ENCODE measurements at places on chromosomes 5 and 9.
A peak's percentile ranks its signal among the peaks of the same experiment; 100 is the strongest.

GRCh38 chr5:38790891-38791290 is 54.9 kb upstream of the OSMR start:
- no peak for DNase-seq

DNA sequence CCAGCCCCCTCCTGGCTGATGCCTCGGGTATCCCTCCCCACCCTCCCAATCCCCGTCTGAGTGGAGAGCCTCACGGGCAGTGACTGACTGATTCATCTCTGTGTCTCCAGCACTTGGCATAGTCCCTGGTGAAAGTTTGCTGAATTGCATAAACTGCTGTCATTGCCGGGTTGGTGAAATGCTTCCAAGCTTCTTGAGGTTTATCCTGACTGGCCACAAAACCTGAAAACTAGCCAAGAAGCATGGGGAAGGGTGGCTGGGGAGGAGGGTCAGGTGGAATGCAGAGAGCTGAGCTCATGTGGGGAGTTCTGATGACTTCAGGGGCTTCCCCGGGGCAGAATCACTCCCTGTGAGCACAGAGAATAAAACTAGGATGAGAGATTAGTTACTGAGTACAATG is 56.9 kb upstream of the GGTA1 start:
- peak; percentile 67 for DNase-seq

DNA sequence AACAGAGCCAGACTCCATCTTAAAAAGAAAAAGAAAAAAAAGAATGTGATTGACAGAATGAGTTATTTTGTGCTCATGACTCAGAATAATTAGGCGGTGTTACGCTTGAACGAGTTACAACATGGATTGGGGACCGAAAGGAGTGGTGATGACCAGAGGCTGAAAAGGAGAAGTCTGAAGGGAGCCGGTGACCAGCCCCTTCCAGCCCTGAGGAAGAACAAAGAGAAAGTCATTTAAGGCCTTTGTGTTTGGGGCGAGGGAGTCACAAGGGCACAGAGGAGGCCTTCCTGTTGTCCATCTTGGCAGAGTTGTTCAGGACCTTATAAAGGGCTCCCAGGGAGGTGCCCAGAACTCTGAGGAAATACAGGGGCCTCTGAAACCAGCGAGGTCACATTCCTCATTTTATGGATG is 131.6 kb downstream of the GOLPH3 start:
- no peak for DNase-seq

GRCh38 chr5:39906146-39906545 is 481.4 kb upstream of the DAB2 start:
- no peak for DNase-seq

DNA sequence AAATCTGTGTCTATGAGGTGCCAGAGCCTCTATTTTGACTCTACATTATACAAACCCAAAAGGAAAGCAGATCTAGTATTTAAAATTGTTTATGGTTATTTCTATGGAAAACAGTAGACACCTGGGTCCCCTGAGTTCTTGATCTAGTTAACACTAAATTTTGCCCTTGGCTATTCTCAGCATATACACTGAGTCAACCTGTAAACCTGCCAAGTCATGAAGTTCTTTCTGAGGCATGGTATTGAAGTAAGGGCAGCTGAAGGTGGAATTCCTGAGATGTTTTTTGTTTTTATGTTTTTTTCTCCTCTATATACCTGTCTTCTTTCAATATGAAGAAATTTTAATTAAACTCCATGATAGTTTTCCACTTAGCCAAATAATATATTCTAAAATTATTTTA is 120.2 kb downstream of the PDE4D start:
- DNase-seq = no peak

GRCh38 chr5:116539222-116539621 is 35.4 kb downstream of the SEMA6A start:
- no peak for DNase-seq

DNA sequence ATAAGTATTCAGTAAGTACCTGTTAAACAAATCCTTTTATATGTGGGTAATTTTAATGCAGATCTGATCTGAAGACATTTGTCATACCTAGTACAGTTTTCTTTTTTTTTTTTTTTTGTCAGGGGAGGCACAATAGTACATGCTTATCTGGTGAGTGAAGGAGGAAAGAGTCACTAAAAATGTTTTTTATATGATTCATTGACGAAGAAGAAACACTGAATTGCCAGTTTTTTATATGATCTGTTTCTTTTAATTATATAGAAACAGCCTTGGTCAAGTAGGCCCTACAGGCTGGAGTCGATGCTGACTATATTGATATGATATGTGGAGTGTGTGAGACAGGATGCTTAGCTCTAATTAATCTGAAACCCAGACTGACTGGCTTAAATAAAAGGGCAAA is 315.2 kb downstream of the PSAT1 start:
- no peak for DNase-seq

DNA sequence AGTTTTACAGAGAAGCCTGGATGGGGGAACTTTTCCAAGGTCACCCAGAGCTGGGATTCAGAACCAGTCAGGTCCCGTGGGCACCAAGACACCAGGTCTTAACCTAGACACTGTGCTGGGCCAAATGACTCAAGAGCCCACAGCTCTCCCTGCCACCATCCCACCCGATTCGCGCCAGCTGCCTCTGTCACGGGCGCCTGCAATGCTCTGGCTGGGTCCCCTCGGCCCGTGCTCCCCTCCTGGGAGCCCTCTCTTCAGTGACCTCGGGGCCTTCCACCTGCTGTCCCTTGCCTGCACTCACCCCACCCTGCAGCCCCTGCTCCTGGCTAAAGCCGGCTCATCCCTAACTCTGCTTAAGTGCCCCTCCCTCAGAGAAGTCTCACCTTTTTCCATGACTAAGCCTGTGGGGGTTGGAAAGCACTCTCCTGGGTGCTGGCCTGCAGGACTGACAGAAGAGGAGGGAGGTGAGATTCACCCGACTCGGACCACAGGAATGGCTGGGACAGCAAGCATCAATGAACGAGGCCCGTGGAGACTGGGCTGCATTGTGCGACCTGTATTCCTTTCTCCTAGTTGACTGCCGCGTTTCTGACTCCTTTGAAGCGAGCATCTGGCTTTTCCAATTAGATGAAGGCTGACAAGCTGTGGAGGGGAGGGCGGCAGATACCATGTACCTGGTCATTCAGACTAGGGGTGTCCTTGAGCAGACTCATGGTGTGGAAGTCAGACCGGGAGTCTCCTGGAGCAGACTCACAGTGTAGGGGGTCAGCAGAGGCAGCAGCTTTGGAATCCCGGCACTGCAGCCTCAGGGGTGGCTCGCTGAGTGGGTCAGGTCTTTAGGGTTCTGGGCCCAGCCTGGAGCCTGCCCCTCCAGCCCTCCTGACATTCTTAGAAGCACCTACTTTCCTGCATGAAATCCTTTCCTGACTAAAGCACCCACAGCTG is 5.8 kb upstream of the IL4 start:
- no peak for DNase-seq

- no peak for DNase-seq
Observed at GRCh38 chr9:126413391-126414068, 86.9 kb downstream of the MVB12B start.

DNA sequence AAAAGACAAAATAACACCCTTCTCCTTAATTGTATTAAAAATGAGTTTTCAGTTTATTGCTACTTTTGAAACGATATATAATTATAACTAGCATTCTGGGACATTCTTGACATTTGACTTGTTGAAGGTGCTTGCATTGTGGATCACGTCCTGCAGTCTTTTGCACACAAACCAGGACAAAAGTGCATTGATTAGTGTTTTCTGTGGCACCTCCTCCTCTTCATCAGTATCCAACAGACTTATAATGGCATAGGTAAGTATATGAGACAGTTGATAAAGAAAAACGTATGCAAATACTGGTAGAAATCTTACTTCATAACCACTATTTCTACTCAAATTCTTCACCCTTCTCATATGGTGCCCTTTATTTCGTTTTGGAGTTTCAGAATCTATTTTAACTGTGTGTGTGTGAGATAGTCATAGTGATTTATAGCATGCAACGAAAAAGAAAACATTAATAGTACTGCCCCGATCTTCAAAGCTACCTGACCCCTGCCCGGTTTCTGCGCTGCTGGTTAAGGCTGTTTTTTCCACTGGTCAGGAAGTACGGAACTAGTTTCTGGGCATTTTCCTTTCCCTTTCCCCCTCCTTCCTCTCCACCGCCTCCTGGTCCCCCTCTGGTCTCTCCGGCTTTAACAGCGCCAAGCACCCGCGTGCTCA is 639 bp upstream of the RASA1 start:
- no peak for DNase-seq

- DNase-seq = no peak
Observed at GRCh38 chr9:133807037-133807436, 68.9 kb upstream of the SARDH start.

GRCh38 chr5:157611571-157612476 is 36.2 kb upstream of the ADAM19 start:
- no peak for DNase-seq

DNA sequence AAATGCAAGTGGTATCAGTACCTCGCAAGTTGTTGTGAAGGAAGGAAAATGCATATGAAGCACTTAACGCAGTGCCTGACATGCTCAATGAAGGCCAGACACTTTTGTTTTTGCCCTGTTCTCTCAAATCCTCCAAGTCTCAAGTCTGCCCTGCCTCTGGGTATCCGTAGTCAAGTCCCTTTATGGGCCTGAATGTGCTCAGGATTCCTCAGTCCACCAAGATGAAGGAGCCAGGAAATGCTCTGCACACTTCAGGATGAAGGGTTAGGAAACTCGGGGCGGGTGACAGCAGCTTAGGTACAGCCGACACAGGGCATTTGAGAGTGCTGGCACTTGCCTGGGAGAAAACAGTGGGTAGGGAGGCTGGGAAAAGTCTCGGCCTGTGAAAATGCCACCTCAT is 1.4 kb downstream of the ECSCR start:
- no peak for DNase-seq

DNA sequence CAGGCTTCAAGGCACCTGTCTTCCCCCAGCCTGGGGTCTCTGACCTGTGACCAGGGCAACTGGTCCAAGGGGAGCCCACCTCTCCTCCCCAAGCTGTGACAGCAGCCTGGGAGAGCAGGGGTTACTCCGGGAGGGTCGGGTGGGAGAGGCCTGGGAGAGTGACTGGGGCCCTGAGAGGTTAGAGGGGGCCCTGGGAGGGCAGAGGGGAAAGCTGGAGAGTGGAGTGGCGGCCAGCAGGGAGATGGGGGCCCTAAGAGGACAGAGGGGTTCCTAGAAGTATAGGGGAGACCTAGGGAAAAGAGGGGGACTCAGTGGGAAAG is 302 bp downstream of the LCN9 start:
- no peak for DNase-seq

DNA sequence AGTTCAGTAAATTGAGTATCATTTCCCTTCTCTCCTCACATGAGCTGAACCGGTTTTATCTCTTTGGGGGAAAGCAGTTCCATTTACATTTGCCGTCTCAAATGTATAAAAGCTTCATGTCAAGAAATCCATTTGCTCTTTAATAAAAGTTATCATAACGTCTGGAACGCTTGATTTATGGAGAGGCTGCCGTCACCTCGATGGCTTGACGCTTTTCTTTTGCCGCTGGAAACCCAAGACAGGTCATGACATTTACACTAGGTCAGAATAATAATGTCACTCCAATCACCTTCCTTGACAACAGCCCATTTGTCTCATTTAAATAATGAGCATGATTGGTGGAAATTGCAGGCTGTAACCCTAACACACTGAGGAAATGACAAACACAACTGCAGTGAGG is 443.4 kb downstream of the IRX1 start:
- no peak for DNase-seq

DNA sequence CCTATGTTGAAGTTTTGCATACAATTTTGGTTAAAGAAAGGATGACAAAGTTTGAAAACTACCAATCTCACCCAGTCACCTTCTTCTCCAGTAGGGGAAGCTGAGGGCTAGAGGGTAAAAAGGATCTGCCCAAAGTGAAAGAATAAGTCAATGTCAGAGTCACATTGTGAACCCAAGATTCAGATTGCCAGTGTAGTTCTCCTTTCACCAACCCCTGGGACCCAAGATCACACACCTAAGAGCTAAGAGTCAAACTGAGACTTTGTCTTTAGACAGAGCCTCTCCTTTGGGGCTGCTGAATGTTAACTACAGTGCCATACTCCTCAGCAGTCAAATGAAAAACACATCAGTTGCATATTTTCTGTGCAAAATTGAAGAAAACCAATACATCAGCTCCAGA is 210.6 kb downstream of the ATP10B start:
- no peak for DNase-seq

DNA sequence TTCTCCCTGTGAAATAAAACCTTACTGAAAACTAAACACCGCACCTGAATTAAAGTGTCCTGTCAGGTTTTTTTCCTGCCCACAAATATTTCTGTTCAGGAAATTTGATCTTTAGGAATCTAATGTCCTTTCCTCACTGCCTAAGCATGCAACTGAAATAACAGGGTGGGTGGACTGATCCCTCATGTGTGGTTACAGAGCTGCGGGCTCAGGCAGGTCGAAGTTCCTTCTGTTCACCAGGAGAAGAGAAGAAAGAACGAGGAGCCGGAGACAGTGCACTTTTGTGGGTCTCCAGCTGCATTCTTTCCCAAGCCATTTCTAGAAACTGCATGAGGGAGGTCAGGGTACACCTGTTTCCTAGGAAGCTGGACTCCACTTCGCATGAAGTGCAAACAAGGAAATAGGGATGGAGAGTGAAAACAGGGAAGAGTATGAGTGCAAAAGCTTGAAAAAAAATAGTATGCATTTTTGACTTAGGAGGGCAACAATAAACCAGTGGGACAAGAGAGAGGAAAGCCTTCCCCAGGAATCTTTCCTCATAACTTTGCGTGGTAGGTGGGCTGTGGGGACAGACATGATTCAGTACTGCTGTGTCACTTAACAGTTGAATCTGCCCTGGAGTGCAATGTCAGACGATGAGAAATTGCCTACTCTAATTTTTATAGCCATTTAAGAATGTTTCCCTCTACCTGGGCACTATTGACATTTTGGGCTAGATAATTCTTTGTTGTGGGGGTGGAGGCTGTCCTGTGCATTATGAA is 60.3 kb downstream of the GCNT1 start:
- DNase-seq = no peak

DNA sequence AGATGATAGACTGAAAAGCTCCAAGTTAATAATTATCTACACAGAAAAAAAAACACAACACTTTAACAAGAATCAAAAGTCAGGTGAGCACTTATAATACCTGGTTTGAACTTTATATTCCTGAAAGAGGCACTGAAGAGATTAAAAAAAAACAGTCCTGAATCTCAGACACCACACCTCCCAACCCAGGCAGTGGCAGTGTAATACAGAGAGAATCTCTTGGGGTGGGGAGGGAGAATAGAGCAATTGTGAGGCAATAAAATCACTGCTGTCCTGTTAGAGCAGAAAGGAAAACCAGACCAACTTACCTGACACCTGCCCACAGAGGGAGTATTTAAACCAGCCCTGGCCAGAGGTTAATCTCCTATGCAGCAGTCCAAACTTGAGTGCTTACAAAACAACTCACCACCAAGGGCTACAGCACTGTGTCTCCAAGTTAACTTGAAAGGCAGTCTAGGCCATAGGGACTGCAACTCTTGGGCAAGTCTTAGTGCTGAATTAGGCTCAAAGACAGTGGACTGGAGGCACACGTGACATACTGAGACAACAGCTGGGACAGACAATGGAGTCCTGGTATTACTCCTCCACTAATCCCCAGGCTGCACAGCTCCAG is 54.2 kb downstream of the SLCO4C1 start:
- peak; percentile 47 for DNase-seq

GRCh38 chr5:52010454-52010853 is 627.2 kb downstream of the ISL1 start:
- no peak for DNase-seq

GRCh38 chr9:5953743-5954707 is 61.4 kb downstream of the RANBP6 start:
- no peak for DNase-seq

- peak; percentile 90 for DNase-seq
Observed at GRCh38 chr5:159877894-159878448, 38.3 kb upstream of the ADRA1B start.

- peak; percentile 85 for DNase-seq
Observed at GRCh38 chr9:134188386-134189144, 24.2 kb upstream of the RNU6ATAC start.

Data from left lobe of liver (tissue), 2 donors.